ENCODE measurements at places on chromosomes 1 and 21.

DNA sequence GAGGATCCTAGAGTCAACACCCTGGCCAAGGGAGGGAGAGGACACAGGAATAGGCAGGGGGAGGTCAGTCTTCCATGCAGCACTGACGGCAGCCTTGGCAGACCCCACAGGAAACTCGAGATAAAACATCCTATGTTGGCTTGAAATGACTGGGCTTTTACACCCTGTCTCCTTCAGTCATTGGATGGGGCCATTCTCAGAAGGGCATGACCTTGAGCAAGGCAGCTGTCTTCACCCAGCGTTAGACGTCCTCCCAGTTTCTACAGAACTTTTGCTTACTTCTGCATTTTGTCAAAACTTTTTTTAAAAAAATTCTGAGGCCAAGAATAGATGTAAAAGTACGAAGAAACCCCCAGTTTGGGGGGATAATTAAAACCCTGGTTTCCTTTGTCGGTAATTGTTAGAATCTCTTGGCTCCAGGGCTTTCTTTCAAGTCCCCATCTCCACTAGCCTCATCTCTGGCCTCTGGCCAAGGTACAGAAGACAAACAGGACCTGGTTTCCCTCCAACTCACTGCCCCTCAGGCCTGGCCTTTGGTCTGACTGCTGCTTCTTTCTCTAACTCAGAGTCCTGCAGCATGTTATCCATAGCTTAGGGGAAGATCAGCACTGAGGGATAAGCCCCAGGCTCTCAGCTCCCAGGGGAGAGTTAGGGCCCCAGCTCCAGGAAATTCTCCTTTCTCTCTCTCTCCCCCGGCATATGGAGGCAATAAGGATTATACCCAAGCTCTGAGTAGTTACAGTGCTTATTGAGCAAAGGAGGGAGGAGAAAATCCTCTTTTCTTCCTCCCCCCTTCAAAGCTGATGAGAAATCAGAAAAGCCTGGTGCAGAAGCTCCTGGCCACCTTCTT is 51.6 kb upstream of the KCND3 start:
- no peak for DNase-seq

- peak; percentile 77 for DNase-seq
Observed at GRCh38 chr1:31760471-31761470, 3.4 kb downstream of the ADGRB2 start.

- no peak for DNase-seq
Observed at GRCh38 chr1:30618335-30618747, 105.0 kb downstream of the MATN1 start.

GRCh38 chr1:24386241-24386640 is 27.3 kb downstream of the STPG1 start:
- no peak for DNase-seq

DNA sequence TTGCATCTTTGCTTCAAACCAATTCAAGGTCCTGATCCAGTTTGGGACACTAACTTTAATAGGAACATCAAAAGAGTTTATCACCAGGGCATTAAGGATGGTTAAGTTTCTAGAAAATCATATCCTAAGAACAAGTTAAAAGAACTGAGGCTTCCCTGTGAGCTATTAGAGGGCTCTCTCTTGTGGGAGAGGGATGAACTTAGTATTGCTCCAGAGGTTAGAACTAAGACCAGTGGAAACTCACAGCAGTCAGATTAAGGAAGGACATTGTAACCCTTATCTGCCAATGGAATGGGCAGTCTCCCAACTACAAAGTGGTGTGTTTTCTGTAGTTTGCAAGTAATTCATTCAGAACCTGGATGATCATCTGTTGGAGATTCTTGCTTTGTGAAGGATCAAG is 36.8 kb downstream of the UBE2U start:
- DNase-seq, result no peak
